ENCODE measurements at places on chromosomes 5 and 9.

DNA sequence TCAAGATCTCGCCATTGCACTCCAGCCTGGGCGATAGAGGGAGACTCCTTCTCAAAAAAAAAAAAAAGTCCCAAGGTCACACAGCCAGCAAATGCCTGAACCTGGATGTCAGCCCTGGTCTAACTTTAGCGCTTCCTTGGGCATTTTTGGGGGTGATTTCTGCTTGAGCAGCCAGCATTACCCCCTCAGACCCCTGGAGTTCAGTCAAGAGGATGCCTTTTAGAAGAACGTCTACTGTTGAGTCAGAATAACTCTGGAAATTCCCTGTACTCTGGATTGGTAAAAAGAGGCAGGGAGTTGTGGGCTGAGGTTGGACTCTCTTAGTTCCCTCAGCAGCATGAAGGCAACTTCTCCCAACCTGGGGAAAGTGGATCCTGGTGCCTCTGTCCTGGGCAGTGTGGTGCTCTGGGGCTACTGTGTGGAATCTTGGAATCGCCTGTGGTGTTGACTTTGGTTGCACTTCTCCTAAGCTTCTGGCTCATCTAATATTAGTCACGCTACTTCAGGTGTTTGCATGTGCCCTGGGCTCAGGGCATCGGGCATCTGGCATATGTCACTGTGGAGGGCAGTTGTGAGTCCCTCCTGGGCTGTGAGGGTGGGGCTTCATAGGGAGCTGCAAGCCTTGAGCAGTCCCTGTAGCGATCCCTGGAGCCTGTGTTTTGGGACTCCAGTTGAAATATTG lies 32.2 kb downstream of the STXBP1 start:
- no peak for DNase-seq

DNA sequence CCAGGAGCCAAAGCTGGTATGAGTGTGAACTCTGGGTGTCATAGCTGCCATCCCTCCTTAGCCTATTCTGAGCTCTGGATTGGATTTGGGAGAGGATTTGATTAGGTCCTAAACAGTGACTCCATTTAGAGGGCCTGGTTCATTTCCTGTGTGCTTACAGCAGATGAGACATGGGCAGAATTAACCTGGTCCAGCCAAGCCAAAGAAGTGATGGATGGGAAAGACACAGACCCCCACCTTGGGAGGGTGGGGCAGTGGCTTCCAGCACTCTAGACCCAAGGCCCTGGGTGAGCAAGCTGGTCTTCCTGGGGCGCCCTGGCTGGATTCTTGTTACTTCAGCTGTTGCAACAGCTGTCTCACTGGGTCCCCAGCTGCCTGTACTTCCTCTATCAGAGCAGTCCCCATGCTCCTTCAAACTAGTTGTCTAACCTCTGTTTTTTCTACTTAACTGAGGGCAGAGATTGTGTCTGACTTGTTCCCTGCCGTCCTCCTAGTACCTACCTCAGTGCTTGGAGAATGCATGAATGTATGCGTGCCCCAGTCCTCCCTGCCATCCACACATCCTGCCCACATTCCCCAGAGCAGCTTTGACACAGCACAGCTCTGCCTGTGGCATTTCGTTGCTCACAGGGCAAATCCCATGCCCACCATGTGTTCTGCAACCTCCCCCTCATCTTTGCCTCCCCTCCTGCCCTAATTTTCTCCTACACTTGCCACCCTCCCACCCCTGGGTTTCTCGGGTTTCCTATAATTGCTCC lies 115.9 kb downstream of the RGS3 start:
- no peak for DNase-seq

DNA sequence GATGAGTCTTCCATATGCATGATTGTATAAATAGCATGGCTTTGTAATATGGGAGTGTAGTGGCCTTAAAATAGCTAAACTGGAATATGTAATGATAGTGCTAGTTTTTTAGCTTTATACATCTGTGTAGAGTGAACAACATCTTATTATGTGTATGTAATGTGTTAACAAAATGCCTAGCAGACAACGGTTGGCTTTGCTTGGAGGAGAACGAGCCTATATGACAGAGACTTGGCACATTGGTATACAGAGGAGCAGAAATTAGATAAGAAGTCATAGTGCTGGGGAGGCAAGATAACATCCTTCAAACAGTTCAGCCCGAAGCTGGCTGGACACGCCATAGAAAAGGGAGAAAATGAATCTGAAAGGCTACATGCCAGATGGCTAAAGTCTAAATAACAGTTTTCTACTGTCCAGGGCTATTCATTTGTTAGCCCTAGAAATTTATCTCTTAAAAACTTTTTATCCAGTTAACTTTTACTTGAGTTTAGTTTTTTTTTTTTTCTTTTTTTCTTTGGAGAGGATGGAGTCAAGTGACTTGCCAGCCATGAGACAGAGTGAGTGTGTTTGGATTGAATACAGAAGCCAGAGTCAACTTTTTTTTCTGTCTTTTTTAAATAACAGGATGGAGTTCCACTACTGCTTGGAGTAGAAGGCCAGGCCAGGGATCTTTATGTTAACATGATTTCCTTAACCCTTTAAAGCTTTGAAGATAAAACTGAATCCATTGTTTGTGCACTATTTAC lies 214.4 kb upstream of the ACTBL2 start:
- DNase-seq: no peak

DNA sequence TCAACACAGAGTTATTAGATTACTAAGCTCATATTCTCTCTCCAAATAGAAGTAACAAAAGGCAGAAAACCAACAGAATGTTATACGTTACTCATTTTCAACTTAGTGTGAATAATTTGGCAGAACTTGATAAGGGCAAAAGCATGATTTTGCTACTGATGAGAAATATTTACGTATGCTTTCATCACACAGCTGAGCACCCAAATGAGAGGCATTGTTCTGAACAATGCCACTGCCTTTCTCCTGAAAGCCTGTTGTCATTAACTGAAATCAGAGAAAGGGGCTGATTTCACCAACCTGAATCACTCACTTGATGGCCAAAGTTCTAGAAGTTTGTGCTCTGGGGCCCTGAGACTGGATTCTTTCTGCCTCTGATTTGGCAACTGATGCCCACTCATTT lies 367.5 kb upstream of the PTGER4 start:
- DNase-seq: no peak

DNA sequence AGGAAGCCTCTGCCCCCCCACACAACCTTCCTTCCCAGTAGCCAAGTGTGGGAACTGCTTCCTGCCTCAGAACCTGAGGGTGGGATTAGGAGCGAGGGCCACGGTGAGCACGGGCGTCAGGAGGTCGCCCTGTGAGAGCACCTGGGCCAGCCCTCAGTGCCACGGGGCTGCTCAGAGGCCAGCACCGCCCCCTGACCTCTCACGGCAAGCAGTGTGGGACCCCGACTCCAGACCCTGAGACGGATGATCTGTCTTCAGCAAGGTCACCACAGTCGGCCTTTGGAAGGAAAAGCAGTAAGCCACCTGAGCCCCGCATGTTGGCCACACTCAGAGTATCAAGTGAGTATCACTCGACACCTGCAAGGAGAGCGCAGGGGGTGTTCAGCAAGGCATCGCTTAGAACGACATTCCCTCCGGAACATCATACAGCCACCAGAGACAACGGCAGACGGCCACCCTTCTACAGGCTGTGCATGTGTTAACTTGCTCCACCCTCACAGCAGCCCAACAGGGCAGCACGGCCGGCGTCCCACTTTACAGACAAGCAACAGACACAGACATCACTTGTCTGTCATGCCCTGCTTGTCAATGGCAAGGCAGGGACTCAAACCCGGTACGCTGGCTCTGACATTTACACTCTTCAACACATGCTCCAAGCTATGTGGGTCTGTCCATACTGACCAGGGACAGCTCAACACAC lies 50.2 kb downstream of the IPPK start:
- DNase-seq: no peak

DNA sequence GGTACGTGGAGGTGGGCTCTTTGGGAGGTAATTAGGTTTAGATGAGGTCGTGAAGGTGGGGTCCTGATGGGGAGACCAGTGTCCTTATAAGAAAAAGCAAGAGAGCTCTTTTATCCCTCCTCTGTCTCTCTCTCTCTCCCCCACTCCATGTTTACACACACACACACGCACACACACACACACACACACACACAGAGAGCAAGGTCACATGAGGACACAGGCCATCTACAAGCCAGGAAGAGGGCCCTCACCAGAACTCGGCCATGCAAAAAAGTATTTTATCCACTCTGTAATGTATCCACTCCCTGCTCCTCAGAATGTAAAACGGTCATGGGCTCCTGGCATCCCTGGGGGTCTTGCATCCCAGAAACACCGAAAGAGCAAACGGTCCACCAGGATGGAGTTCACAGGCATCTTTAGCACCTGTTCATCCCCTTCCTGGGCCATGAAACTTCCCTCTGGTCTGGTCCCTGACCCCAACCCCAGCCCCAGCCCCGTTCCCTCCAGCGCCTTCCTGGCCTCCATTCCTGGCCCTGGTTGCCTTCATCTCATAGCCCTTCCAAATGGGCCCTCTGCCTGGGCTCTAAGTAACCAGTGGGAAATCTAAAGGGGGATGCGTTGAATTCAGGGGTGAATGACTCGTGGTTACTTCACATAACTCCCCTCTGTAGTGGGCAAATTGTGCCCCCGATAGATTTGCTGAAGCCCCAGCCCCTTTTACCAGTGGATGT lies 88.8 kb downstream of the NSUN2 start:
- DNase-seq: no peak

DNA sequence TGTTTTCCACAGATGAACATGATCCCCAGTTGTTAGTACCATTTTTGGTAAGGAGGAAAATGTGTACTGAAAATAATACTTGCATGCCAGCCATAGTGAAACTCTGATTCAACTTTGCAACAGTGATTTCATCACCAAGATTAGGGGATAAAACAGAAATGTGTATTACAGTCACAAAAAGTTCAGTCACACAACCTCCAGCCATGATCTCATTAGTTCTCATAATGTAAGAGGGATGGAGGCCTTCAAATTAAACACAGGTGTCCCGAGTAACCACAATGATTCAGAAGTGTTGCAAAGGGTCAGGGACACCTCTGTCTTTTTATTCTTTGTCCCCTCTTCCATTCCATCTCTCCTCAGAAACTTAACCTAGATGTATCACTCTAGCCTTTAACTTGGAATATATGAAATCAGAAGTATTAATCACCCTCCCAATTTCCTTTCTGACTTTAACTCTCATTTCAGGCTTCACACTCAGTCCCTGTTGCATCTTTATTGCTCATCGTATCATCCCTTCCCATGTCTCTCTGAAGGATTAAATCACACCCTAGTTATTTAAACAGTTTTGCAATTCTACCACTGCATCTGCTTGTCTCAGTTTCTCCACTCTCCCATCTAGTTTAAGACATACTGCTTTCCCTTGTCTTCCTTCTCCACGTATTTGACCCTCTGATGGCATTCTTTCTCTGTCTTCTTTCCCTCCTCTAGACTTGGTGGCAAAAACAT lies 291.2 kb downstream of the ADAMTS6 start:
- DNase-seq: no peak

DNA sequence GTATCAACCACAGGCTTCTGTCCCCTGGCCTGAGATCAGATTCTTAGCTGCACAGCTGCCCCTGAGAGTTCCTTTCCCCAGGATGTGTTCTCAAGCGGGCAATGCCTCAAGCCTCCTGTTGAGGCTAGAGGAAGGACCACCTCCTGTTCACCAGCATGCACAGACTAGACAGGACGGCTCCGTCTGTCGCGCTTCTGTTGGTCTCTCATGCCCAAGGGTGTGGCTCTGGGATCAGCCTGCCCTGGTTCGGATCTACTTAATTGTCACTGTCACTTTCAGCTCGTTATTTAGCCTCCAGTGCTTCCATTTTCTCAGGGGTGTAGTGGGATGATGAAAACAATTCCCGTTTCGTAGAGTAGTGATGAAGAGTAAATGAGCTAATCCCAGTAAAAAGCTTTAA lies 103.1 kb downstream of the KCNIP1 start:
- no peak for DNase-seq

GRCh38 chr5:6606884-6607558 lies 25.8 kb downstream of the NSUN2 start:
- no peak for DNase-seq

DNA sequence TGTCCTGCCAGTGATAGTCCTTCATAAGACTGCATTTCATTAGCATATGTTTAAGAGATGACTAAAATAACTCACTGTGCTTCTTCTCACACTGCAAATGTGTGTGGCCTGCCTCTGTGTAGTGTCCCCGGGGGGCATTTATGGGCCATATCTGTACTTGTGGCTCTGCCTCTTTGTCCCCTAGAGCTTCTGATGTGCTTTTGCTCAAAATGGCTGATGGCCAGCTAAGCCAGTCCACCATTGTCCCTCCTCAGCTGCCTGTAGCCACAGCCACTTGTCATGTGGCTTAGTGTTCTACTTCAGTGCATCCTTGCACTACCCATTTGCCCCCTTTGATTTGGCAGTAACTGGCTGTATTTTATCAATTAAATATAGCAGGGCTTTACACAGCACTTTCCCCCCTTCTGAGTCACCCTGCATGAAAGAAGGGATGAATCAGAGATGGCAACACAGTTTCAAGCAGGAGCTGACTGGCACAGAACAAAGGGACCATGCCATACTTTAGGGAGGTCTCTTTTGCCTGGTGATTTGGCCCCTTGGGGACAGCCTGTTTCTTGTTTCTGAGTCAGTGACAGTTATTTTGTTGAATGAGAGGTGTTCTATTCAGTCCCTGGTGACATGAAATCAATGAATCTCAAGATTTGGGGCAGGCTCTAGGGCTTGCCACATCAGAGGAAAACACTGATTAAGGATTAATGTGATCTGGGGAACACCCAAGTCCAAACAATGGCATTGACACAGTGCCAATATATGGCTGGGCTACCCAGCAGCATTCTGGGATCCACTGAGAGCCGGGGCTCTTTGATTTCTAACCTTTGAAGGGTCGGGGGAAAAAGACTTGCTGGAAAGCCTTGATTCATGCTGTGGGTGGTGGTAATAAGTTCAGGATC lies 245.5 kb downstream of the SMARCA2 start:
- DNase-seq: no peak

DNA sequence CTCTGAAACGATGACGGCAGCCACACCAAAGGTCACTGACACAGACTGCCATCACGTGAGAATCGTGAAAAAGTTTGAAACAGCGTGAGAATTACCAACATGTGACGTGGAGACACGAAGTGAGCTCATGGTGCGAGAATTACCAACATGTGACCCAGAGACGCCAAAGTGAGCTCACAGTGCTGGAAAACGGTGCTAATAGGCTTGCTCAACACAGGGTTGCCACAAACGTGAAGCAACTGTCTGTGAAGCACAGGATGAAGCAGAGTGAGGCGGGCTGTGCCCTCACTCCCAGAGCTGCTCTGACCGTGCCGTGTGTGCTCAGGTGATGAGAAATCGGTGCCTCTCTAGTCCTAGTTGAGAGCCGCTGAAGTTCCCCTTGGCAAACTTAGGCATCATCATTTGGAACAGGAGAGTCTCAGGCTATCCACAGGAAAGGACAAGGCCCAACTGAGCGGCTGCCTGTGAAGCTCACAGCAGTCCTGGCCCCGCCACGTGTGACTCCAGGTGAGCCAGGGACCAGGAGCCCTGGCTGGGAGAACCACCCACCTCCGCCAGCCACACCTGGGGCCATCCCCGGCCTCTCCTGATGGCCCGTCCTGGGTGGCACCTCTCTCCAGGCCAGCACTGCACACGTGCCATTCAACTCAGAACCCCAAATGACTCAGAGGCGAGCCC lies 29.8 kb upstream of the SLC6A3 start:
- DNase-seq: no peak

DNA sequence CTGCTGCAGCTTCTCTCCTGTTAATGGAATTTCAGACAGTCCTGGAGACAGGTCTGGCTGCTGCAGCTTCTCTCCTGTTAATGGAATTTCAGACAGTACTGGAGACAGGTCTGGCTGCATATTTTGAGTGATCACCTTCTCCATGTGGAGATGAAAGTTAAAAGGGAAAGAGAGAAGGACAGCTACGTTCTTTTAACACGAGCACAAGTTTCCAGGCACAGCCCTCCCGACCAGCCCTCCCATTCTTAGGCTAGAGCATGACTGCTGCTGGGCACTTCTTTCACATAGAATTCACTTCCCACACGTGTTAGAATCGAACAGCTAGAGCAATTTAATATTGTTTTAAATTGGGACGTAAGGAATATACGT lies 133.3 kb upstream of the DMRT1 start:
- no peak for DNase-seq
